ENCODE measurements at places on chromosomes 2 and 18. TPM values are rescaled to one million over a fixed set of nuclear protein-coding genes. Genes with fewer than 3 reads are reported as not detected.

GRCh38 chr2:170340693-170341068 is 162.7 kb downstream of the MYO3B start:
- no peak for DNase-seq

UBE2E3 gene
- total RNA-seq, result 26.8 TPM

ERMN gene
- 0.18 TPM for total RNA-seq

DNA sequence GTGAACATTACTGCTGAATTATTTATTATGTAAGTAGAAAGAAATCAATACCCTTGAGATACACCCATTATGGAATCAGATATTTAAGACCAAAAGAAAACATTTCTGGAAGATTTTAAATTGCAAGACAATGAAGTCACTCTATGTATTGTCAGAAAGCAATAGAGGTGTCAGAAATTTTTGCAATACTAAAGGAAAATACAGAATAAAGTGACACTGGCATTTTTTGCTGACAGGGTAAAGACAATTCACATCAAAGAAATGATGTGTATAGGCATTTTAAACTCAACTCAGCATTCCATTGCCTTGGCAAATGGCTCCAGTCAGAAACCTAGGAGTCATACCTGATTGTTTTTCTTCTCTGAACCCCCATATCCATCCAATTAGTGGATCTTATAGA is 191.0 kb upstream of the PID1 start:
- DNase-seq, result no peak

Data from fibroblast of the aortic adventitia (primary cell).